ENCODE measurements at places on chromosomes 13 and 19. TPM values are rescaled to one million over a fixed set of nuclear protein-coding genes. Genes with fewer than 3 reads are reported as not detected.

- DNase-seq, result no peak
Observed at GRCh38 chr19:28486926-28487325, 726.0 kb downstream of the UQCRFS1 start.

- DNase-seq, result no peak
Observed at GRCh38 chr19:45908956-45909355, 5.6 kb downstream of the NANOS2 start.

- no peak for DNase-seq
Observed at GRCh38 chr19:39754971-39755370, 17.1 kb upstream of the CLC start.

- peak; percentile 50 for DNase-seq
Observed at GRCh38 chr13:98771838-98772611, 19.6 kb upstream of the SLC15A1 start.

DNA sequence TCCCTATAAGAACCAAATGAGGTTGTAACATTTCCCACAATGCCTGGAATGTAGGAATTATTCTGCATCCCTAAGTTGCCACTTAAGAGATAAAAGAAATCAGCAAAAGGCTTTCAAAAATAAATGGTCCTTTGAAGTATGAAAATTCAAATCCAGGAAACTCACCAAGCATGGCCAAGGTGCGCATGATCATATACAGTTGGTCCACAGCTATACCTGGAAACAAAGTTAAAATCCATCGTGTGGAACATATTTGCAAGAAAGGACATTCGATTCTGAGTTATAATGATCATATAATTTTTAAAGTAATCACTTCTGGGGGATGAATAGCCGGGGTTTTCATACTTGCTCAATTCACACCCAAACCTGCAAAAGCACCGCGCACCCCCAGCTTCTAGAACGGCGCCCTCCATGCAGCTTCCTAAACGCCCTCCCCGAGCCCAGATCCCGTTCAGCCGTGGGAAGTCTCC, 525 bp downstream of the CARS2 start:
- DNase-seq, result no peak

- no peak for DNase-seq
Observed at GRCh38 chr13:42345367-42345766, 73.4 kb downstream of the AKAP11 start.

DNA sequence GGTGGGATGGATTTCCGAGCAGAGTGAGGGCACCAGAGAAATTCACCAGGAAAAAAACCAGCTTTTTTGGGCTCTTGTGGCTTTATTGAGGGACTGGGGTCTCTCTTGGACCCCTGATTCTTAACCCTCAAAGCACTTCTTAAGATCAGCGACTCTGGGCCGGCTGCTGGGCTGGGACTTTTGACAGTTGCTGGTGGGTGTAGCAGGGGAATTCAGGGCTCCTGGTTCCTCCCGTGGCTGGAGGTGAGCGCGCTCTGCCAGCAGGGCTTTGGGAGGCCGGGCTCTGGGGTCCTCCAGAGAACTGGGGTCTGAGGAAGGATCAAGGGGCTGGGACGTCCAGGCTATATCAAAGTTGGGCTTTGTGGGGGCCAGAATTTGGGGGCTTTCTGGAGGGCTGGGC, 3.3 kb downstream of the CRB3 start:
- DNase-seq, result no peak

GRCh38 chr19:6767081-6767356, 216 bp downstream of the SH2D3A start:
- DNase-seq, result no peak

GRCh38 chr13:47480951-47481350, 520.1 kb downstream of the SUCLA2 start:
- no peak for DNase-seq

DNA sequence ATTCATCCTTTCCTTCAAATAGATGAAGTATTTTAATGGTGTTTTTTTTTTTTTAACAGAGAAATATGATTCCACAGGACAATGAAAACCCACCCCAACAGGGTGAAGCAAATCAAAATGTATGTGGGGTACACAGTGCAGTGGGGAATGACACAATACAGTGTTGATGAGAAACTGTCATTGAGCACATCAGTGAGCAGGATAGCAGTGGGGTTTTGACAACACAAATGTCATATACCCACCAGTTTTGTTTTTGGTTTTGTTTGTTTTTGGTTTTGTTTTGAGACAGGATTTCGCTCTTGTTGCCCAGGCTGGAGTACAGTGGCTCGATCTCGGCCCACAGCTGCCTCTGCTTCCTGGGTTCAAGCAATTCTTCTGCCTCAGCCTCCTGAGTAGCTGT, 29.2 kb downstream of the ZNF844 start:
- DNase-seq, result no peak

- DNase-seq, result no peak
Observed at GRCh38 chr13:73548449-73548848, 489.6 kb downstream of the KLF5 start.

- DNase-seq, result no peak
Observed at GRCh38 chr13:99892196-99892613, 79.4 kb downstream of the ZIC5 start.

DNA sequence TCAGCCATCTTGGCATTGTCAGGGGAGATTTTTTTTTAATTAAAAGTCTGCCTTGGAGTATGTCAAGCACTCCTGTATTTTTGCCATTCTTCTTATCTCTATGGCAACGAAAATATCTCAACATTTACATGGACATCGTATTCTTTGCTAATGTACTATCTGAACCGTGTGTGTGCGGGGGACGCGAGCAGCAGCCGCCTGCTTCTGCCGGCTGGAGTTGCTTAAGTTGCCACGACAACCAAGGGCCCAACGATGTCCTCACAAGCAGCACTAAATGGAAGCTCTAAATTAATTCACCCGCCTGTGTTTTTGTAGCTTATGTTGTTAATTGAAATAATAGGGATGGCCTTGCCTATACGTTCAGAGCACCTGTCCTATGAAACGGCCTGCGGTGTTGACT, 309.5 kb downstream of the TEX29 start:
- DNase-seq, result no peak

DNA sequence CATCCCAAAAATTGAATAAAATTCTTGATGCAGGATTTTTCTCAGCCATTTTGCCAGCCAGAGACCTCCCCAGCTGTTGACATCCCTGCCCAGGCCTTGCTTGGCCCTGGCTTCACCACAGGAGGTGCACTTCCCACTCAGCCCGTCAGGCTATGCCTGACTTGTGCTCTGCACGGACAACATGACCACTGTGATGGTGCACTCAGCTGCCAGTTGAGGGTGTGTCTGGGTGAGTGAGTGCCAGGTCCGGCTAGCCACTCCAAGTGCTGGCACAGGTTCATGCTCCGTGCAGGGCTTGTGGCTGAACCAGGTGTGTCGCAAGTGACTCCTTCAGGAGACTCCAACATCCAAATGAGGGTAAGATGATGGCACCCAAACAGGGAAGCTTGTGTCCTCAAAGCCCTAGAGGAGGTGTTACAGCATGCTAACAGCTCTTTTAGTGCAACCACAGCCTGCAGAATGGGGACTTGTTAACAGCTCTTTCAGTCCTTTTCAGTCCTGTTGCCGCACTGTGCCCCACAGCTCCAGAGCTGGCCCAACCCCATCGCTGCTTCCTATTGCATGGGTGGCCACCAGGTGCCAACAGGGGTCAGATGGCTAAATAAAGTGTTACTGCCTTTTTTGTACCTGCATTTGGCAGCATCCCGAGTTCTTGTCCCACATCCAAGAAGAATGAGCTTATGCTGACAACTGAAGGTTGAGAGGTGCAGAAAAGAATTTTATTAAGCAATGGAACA, 380.7 kb downstream of the SLITRK5 start:
- no peak for DNase-seq

- DNase-seq, result peak; percentile 35
Observed at GRCh38 chr19:46674416-46675178, 13.6 kb upstream of the DACT3 start.

DNA sequence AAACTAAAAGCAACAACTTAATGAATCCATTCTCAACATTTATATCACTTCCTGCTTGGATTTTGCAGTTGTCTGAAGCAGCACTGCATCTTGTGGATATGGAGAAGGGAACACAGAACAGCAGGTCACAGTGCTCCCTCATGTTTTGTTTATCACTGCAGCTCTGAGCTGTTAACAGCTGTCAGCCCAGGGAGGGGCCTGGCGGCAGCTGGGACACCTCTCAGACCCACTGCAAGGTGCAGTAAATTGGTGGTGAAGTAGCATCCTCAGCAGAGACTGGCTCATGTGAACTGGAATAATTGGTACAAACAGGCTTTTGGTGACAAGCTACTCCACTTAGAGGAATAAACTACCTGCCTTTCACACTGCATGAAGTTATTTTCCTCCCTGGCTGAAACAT, 170.4 kb downstream of the LIG4 start:
- no peak for DNase-seq

GRCh38 chr19:55193481-55193880, 13.4 kb upstream of the SYT5 start:
- no peak for DNase-seq

GRCh38 chr13:29684441-29684840, 89.0 kb upstream of the SLC7A1 start:
- DNase-seq, result peak; percentile 9

- DNase-seq, result no peak
Observed at GRCh38 chr13:25453850-25454365, 82.1 kb downstream of the ATP8A2 start.

GRCh38 chr19:45676851-45677263, 8.8 kb downstream of the GIPR start:
- DNase-seq, result no peak

- DNase-seq, result no peak
Observed at GRCh38 chr19:40743926-40744325, 6.4 kb downstream of the ACTMAP start.

DNA sequence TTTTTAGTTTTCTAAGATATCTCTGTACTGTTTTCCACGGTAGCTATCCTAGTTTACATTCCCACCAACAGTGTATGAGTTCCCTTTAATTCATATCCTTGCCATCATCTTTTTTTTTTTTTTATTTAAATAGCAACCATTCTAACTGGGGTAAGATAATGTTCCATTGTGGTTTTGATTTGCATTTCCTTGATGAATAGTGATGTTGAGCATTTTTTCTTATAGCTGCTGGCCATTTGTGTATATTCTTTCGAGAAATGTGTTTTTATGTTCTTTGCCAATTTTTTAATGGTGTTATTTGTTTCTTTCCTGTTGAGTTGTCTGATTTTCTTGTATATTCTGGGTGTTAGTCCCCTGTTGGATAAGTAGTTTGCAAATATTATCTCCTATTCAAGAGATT, 454.8 kb downstream of the DACH1 start:
- DNase-seq, result no peak

DNA sequence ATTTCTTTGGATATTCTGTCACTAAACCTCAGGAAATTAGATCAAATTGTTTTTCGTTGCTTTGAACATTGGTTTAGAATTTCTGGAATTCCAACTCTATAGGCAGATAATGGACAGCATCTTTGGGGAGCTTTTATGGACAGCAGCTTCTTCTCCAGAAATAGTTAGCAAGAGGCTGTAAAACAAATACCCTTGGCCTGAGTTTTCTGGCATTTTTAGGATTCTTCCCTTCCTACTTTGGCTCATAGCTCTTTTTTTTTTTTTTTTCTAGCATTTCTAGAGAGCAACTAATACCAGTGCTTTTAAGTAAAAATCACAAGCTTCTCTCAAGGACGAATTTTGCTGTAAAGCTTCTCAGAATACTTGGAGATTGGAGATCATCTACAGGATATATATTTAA, 169.8 kb upstream of the SPRY2 start:
- DNase-seq, result no peak

DNA sequence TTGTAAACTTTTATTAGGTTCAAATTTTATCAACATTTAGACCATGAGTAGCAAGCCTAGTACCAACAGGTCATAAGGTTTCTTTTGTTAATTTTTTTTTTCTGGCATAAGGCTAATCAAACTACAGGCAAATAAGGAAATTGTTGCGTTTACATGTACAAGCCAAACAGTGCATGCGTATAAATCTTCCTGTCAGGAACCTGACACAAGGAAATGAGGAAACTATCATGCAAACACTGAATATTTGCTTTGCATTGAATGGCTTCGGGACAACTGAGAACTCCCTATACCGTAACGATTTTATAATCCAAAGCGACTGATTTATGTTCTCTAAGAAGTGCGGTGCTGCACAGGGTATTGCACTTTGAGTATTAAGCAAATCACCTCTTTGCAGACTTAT, 133.0 kb upstream of the TRPC4 start:
- no peak for DNase-seq

DNA sequence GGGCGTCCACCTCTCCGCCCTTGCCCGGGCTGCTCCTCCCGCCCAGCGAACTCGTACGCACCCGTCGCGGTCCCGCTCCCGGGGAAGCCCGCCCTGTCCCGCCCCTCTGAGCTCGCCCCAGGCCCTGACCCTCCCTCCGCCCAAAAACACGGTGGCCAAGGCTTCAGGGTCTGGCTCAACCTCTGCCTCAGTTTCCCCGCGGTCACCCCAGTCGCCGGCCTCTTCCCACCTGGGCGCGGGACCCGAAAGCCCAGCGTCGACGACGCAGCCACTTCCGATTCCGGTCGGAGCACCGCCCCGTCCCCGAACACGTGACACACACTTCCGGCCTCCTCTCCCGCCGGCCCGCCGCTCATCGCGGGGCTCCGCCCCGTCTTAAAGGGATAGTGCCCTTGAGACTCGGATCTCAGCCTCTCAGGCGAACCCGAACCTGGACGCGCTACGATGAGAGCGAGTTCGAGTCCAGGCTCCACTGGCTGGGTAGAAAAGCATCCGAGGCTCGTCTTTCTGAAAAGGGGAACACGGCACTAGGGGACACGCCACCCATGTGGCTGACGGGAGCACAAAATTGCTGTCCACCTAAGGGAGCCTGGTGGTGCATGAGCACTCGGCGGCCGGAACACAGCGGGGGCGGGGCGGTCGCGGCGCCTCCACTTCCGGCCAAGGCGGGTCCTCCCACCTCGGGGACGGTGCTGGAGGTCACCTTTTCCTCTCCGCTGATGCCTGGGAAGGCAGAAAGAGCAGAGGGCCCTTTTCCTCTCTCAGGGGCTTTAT, at the start of gene C19orf25:
Gene C19orf25 (minus strand): TSS at position 282 of the 774 bp plus-strand sequence. CDS start 312 bp downstream, outside the sequence.
- peak; percentile 87 for DNase-seq

- DNase-seq, result peak; percentile 37
Observed at GRCh38 chr19:9913237-9914000, 22.9 kb downstream of the OLFM2 start.

The RPS15 gene
- total RNA-seq, result 702 TPM

The SELENOV gene
- not detected for total RNA-seq

The ZNF793 gene
- not detected for total RNA-seq

The ZNF208 gene
- total RNA-seq, result not detected

The OR1I1 gene
- total RNA-seq, result not detected

The MADCAM1 gene
- total RNA-seq, result not detected

The VSIG10L gene
- total RNA-seq, result 0.95 TPM

The NECTIN2 gene
- 23.6 TPM for total RNA-seq

The ZNF546 gene
- 2.2 TPM for total RNA-seq

The FLT3LG gene
- 5.0 TPM for total RNA-seq

The MISP3 gene
- 2.3 TPM for total RNA-seq

The RASL11A gene
- 19.9 TPM for total RNA-seq

The ZNF730 gene
- total RNA-seq, result 0.15 TPM

The ANKLE1 gene
- total RNA-seq, result 0.46 TPM
